ENCODE measurements at places on chromosomes 13 and 19.
A peak's percentile ranks its signal among the peaks of the same experiment; 100 is the strongest.

DNA sequence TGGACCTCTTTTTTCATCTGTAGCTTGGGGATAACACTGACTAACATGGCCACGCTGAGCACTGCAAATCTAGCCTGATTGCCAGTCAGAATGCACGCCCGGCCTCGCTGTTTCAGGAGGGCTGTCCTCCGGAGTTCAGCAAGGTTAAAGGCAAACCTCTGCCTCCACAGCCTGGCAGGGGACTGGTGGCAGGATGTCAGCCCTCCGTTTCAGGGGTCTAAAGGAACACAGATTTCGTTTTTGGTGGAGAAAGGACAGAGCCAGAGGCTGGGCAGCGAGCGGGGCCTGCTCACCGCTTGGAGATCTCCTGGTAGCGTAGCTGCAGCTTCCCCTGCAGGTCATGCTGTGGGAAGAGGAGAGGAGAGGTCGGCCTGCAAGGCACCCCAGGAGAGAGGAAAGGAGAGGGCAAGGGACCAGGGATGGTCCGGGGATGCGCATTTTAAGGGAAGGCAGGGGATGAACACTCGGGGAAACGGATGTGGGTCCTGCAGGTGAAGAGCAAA, 560 bp downstream of the NDUFA7 start:
- no peak for DNase-seq

DNA sequence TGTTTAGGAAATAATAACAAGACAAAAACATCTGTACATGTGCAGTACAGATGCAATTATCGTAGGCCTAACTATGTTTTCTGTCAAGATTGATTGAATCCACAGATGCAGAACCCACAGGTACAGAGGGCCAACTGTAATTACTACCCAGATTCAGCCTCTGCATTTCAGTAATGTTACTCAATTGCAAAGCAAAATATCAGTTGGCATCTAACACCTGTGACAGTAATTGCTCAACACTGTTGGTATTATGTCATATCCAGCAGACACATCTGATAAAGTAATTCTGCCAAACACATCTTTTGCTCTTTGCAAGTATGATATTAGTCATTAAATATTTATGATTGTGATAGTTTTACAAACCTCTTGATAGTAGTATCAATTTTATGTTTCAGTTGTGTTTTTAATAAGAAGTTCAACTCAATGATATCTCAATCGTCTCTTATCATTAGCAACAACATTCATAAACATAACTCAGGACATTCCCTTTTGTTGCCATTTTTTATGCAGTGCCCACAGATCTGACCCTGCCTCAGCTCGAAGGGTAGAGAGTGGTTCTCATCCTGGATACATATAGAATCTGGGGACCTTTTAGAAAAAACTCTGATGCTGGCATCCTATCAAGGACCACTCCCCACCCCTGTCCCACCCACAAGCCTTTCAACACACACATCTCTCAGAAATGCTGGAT, 104.7 kb downstream of the MYCBP2 start:
- no peak for DNase-seq

DNA sequence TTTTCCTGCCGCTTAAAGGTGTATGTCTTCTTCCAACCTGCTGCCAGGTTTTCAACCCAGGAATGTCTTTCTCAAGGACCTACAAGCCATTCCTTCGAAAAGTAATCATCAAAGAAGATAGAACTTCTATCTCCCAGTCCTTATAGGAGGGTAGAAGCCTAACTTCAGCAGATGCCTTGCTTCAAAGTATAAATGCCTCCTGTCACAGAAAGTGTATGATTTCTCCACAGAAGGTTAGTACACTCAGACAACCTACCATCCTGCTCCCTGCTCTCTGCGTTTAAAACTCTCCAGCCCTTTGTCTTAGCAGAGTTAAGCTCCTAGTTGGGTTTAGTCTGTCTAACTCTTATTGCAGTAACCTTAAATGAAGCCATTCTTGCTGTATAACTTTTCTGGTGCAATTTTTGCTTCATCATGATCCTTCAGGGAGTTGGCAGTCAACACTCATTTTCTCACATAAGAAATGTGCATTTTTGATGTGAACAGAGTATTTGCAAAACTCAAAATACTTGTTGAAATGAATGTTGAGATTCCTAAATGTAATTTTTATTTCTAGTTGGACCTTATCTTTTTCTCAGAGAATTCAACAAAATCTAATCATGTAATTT, 737.5 kb downstream of the LIG4 start:
- no peak for DNase-seq

- DNase-seq, result no peak
Observed at GRCh38 chr19:7561325-7561724, 25.8 kb downstream of the PNPLA6 start.

DNA sequence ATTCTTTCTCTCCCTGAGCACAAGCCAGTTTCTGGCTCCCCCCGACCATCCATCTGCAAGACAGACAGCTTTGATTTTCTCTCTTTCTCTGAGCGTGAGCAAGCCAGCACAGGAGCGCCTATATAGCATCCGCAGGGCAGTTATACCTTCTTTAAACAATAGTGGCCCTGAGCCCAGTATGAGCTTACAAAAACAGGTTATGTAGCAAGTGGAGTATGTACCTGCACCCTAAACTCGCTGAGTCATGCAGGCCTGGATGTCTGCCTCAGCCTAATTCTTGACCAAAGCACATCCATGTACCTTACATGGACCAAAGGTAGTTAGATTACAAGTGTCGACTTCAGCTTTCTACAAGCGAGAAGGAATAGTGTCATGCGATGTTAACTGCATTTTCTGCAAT, 61.7 kb downstream of the RAP2A start:
- DNase-seq, result no peak

DNA sequence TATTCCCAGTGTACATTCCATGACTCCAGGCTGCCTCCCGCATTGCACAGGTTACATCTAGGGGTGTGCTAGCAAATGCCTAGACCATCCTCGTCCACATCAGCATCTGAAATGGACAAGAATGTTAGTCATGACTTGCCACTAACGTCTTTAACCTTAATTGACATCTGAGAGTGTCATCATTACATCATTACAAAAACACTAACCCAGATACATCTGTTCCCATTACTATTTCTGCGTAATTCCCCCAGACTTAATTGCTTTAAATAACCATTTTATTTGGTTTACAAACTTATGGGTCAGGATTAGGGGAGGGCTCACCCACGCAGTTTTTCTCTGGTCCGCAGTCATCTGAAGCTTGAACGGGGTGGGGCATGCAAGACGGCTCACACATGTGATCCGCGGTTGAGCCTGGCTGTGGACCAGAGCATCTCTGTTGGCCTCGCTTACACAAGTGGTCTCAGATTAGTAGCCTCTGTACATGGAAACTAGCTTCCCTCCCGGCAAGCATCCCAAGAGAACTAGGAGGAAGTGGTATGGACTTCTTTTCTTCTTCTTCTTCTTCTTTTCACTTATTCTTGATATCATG, 15.9 kb downstream of the KL start:
- no peak for DNase-seq

- no peak for DNase-seq
Observed at GRCh38 chr13:99311748-99312492, 4.7 kb upstream of the GPR183 start.

DNA sequence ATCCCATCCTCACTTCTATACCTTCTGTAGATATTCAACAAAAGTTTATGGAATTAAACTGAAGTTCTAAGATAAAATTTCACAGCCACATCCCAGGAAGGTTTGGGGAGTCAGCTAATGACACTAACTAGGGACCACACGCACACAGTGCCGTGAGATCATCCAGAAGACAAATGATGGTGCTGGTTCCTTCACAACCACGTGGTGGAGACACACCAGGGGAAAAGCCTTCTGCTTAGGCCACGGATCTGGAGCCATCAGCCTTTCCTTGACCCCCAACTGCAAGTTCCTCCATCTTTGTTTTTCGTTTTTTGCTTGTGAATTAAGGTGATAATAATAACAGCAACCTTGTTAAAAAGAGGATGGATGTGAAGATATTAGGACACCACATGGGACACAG, 241.6 kb upstream of the MAB21L1 start:
- DNase-seq, result no peak

- DNase-seq, result no peak
Observed at GRCh38 chr13:87919956-87920355, 248.8 kb downstream of the SLITRK5 start.

- DNase-seq, result no peak
Observed at GRCh38 chr13:71456136-71456535, 410.9 kb downstream of the DACH1 start.

- no peak for DNase-seq
Observed at GRCh38 chr13:25951831-25952230, 100.0 kb downstream of the SHISA2 start.

- DNase-seq, result no peak
Observed at GRCh38 chr13:20193907-20194631, 1.3 kb upstream of the GJB2 start.

DNA sequence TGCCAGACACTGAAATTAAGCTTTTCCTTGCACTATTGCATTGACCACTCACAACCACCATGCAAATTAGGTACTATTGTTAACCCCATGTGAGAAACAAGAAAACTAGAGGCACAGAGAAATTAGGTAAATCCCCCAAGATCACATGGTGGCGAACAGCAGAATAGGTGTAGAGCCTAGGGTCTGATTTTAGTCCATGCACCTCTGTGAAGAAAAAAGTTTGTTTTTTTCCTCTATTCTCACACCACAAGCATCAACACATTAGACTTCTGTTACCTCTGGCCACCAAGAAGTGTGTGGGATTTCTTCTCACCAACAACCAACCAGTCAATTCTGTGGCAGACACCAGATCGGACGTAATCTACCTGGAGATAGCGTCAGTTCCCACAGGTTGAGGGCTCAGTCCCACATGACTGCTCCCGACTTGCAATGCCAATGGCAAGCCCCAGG, 391.9 kb downstream of the COG6 start:
- no peak for DNase-seq

- DNase-seq, result no peak
Observed at GRCh38 chr19:478236-478903, 17.5 kb upstream of the SHC2 start.

DNA sequence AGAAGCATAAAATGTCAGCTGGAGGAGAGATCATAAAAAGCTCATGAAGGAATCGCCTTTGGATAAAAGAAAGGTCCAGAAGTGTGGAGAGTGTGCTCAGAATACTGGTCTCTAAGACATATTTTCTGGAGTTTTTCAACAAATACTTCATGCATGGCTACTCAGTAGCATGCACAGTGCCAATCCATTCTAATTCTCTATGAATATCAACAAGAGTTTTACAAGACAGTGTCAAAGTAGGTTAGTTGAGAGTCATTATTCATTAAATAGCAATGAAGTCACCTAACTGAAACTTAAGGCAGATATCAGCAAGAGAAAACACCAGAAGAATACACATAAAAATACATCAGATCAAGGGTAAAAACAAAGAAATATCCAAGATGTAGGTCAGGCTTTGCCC, 1243.2 kb upstream of the SLC10A2 start:
- no peak for DNase-seq

DNA sequence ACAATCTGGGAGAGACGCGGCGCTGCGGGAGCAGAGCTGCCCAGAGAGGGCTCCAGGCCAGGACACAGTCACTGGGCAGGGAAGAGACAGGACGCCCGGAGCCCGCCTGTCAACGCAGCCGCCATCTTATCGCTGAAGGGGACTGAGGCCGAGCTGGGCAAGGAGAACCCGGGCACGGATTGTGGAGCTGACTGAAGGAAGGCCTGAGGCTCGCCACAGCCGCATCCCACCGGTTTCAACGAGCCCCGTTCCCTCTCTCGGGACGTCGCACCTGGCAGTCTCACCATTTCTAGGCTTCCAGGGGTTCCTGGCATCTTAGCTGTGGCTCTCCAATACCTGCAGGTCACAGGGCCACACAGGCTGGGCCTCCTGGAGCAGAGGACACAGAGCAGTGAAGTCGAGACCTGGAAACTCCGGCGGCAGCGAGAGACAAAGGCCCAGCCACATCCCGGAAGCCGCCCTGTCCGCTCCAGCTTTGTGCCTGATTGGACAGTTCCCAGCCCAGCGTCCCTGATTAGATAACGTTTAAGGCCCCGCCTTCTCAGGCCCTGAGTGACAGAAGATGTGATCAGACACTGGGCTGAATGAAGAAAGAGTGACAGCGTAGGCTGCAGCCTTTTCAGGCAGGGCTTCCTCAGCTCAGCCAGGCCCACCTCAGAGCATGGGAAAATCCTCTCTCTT, at the start of gene ZNF91:
TSS of gene ZNF91 (minus strand) at position 431 of the 681 bp plus-strand sequence. CDS start at position 314, 117 bp downstream.
- peak; percentile 77 for DNase-seq

DNA sequence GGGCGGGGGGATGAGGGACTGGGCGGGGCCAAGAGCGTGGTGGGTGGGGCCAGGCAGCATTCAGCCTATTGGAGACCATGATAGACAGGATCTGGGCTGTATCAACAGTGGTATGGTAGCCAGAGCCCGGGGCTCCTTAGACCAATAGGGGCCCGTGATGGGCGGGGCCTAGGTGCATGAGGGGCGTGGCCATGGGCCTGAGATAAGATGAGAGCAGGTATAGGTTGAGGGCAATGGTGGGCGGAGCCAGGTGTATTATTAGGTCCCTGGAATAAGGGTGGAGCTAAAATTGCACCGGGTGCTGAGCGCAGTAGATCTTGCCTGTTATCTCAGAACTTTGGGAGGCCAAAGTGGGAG, 5.3 kb downstream of the ABCA7 start:
- DNase-seq, result no peak

DNA sequence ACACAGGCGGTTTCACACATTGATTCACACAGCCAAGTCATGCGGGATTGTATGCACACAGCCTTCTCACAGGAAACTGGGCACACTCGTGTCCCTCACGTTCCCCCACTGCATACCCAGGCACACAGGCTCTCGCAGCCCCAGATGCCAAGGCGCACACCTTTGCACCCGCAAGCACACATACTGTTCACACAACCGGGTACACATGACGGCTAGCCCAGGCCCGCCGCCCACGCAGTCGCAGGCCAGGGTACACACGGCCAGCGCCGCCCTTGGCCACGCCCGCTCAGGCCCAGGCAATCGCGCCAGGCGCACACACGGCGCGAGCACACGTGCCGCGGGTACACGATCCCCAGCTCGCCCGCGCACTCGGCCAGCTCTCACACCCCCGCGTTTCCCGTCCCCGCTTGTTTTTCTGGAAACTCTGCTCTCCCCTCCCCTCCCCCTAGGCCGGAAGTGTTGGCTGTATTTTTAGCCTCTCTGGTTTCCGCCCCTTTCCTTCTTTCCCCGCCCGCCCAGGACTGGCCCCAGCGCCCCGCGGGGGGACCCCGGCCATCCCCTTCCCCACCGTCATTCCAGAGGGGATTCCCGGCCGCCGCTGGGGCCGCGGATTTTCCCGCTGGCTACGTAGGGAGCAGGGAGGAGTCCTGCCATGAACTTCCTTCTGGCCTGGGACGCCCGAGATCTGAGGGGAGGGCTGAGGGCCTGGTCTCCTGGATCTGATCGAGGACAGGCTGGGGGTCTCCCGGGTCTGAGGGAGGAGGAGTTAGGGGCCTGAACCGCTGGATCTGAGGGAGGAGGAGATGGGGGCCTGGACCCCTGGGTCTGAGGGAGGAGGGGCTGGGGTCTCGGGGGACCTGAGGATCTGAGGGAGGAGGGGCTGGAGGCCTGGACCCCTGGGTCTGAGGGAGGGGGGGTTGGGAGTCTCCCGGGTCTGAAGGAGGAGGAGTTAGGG, 4.0 kb upstream of the ZFP36 start:
- peak; percentile 80 for DNase-seq

- DNase-seq, result no peak
Observed at GRCh38 chr13:43020794-43021193, 2.6 kb upstream of the DNAJC15 start.

GRCh38 chr13:105979131-105980011, 556.1 kb downstream of the EFNB2 start:
- DNase-seq, result no peak

Data from stimulated activated CD4-positive, alpha-beta T cell treated with anti-CD3 and anti-CD28 coated beads, TNF-alpha, amount 100 ng/mL, for 1 hour (primary cell).